ENCODE measurements at places on chromosomes 11 and 22.
A peak's percentile ranks its signal among the peaks of the same experiment; 100 is the strongest.

GRCh38 chr11:61688365-61689163 is 8.4 kb downstream of the DAGLA start:
- DNase-seq, result peak; percentile 78

DNA sequence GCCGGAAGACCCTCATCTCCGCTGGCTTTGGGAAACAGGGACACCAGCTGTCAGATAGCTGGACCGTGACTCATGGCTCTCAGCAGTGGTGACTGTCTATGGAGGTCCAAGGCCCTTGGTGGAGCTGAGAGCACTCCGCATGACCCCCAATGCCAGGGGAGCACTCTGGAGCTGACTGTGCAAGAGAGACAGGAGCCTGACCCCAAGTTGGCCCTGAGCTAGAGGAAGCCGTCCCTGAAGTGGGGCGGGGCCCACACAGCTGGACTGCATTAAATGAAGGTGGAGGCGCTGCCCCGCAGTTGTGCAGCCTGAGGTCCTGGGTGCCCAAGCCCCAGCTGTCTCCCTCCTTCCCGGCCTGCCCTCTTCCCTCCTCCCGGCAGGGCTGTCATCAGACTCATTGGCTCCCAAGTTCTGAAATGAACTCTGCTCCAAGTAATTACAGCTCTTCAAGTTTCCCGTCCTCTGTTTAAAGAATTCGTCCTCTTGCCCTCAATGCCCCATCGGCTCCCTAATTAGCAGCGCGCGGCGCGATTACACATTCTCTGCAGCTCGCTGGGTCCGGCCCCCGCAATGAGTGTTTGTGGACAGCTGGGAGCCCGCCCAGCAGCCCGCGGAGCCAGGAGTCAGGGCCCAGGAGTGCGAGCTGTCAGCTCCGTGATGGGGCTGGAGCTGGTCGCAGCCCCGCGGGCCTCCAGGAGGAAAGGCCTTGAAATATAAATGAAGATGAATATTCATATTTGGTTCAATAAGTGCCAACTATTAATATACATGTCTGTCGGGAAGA is 93.2 kb upstream of the LMO1 start:
- peak; percentile 75 for DNase-seq

- peak; percentile 16 for DNase-seq
These were observed 28.9 kb downstream of the THOC5 start for GRCh38 chr22:29524442-29525191.

GRCh38 chr22:36586271-36586670 is 57.3 kb upstream of the EIF3D start:
- DNase-seq, result no peak

- DNase-seq, result no peak
These were observed 41.1 kb downstream of the UBASH3B start for GRCh38 chr11:122696662-122697061.

DNA sequence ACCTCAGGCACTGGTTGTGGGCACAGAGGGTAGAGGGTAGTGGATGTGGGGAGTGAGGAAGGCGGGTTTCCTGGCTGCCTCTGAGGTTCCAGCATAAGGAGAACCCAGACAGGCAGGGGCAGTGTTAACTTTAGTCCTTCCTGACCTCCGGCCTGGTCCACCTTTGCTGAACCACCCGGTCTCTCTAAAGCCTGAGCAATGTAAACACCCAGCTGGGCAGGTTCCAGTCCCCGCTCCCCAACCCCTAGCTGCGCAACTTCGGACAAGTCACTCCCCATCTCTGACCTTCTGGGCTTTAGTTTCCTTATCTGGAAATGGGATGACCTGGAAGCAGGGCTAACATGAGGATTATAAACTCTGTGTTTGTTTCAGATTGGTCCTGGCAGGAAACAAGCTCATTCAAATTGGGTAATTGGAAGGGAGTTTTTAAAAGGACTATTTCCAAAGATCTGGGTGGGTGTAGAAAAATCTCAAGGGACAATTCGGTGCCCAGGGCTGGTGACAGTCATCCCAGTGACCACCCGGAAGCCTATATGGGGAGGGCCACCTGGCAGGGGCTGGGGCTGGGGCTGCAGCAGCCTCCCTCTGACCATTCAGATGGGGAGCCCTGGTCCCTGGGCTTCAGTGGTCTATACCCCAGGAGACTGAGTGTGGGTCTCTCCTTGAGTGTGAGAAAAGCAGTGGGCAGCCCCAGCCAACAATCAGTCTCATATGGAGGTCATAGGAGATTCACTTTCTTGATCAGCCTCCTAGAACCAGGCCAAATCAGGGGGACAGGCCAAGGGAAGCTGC is 108.3 kb upstream of the SYT13 start:
- no peak for DNase-seq

GRCh38 chr11:35663408-35663702 is 780 bp downstream of the TRIM44 start:
- DNase-seq, result no peak

GRCh38 chr11:10192036-10192435 is 102.0 kb downstream of the SBF2 start:
- DNase-seq, result peak; percentile 25

- DNase-seq, result peak; percentile 91
These were observed 21.8 kb upstream of the RRM1 start for GRCh38 chr11:4072668-4073285.

GRCh38 chr22:36865346-36865745 is 4.5 kb downstream of the NCF4 start:
- peak; percentile 21 for DNase-seq

GRCh38 chr11:3796801-3797328 is 489 bp downstream of the NUP98 start:
- no peak for DNase-seq

GRCh38 chr11:126060757-126061171 is 1.9 kb downstream of the CDON start:
- DNase-seq, result peak; percentile 86

GRCh38 chr22:30655532-30655931 is 12.1 kb downstream of the DUSP18 start:
- no peak for DNase-seq

- peak; percentile 49 for DNase-seq
These were observed 47.9 kb downstream of the CHRDL2 start for GRCh38 chr11:74683279-74683871.

- no peak for DNase-seq
These were observed 143.6 kb downstream of the ADAMTS15 start for GRCh38 chr11:130592056-130592455.

- DNase-seq, result peak; percentile 80
These were observed 838 bp downstream of the FKBP2 start for GRCh38 chr11:64241491-64242374.

GRCh38 chr22:37627545-37627944 is 11.9 kb upstream of the SH3BP1 start:
- DNase-seq, result peak; percentile 55

DNA sequence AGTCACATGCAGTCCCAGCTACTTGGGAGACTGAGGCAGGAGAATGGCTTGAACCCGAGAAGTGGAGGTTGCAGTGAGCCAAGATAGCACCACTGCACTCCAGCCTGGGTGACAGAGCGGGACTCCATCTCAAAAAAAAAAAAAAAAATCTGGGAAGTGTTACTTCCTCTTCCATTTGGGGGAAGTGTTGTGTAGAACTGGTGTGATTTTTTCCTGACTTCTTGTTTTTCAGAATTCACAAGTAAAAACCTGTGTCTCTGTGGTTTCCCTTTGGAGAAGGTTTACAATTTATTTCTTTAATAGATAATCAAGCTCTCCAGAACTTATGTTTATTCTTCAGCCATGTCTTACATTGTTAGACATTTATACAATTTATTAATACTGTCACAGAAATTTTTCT is 396.1 kb downstream of the BRD1 start:
- DNase-seq, result peak; percentile 12

DNA sequence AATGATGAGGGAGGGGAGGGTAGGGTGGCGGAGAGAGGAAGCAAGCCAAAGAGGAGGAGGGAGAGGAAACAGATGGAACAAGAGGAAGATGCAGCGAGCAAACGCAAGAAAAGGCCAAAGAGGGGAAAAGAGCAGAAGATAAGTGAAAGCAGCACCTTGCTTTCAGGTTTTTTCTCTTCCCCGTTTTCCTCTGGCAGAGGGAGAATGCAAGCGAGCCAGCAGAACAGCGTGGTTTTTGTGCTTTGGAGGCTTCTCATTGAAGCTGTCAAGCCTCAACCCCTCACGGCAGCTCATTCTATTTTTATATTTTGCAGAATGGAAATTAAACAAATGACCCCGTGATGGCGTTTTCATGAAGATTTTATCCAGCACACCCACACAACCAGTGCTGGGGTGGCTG is 67.1 kb upstream of the GRAMD1B start:
- DNase-seq, result no peak

DNA sequence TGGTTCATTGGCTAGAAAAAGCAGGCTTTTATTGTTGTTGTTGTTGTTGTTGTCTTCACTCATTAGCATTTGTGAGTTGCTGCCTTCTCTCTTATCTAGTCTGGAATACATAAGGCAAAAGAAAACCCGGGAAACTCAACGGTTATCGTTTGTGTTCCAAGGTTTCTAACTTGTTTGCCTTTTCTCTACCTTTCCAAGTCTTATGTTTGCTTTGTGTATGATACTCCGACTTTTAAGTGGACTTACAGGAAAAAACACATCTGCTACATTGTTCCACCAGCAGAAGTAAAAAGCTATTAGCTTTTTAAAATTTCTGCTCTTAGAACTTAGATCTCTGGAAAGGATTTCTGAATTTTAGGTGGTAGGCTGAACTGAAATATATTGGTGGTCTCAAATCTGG is 27.0 kb upstream of the HIKESHI start:
- no peak for DNase-seq

- no peak for DNase-seq
These were observed 3.4 kb downstream of the KMT2A start for GRCh38 chr11:118439646-118440045.

DNA sequence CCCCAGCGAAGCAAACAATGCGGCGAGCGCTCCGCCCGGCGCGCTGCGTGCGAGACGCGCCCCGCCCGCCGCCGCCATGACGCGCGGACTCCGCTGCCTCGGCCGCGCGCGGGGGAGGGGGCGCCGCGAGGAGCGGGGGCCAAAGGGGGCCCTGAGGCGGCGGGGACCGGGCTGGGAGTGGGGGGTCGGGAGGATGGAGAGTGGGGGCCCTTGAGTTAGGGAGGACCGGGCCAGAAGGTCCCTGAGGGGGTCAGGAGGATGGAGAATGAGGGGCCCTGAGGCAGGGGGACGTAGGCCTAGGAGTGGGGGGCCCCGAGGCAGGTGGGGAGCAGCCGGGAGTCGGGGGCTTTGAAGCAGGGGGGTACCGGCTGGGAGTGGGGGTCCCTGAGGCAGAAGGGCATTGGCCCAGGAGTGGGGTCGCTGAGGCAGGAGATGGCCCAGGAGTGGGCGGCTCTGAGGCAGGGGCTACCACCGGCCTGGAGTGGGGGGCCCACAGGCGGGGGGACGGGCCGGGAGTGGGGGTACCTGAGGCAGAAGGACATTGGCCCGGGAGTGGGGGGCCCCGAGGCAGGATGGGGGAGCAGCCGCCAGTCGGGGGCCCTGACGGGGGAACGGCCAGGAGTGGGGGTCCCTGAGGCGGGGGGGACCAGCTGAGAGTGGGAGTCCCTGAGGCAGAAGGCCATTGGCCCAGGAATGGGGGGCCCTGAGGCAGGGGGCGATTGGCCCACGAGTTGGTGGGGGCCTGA is at the start of gene BRD1:
BRD1 (minus strand) TSS at position 21 of the 746 bp plus-strand sequence. CDS start 3,556 bp downstream, outside the sequence.
- DNase-seq, result peak; percentile 86

- DNase-seq, result peak; percentile 51
These were observed 85.3 kb upstream of the SYT13 start for GRCh38 chr11:45371251-45372115.

DNA sequence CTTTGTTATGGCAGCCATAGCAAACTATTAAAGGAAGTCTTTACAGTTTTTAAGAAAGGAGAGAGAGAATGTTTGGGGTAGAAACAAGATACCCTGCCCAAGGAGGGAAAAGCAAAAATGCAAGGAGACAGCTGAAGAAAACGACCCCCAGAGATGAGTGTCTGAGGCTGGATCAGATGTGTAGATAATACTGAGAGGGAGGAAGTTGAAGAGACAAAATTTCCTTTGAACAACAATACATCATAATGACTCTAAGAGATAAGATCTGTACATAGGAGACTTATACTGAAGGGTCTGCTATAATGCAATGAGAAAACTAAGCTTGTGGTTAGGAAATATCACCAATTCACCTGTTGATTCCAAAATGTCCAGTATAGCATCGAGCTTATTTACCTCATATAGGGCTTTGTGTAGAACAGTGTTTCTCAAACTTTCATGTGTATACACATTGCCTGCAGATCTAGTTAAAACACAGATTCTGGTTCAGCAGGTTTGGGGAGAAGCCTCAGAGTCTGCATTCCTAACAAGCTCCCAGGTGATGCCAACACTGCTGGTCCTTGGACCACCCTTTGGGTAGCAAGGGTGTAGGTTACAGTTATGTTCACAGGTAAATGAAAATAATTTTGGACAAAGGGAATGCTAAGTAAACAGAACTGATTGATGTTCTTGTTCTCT is 5.8 kb upstream of the CEP295 start:
- DNase-seq, result no peak

- peak; percentile 84 for DNase-seq
These were observed 34.6 kb downstream of the ZNRF3 start for GRCh38 chr22:28917747-28918549.

GRCh38 chr11:115869131-115869530 is 364.9 kb upstream of the CADM1 start:
- no peak for DNase-seq

DNA sequence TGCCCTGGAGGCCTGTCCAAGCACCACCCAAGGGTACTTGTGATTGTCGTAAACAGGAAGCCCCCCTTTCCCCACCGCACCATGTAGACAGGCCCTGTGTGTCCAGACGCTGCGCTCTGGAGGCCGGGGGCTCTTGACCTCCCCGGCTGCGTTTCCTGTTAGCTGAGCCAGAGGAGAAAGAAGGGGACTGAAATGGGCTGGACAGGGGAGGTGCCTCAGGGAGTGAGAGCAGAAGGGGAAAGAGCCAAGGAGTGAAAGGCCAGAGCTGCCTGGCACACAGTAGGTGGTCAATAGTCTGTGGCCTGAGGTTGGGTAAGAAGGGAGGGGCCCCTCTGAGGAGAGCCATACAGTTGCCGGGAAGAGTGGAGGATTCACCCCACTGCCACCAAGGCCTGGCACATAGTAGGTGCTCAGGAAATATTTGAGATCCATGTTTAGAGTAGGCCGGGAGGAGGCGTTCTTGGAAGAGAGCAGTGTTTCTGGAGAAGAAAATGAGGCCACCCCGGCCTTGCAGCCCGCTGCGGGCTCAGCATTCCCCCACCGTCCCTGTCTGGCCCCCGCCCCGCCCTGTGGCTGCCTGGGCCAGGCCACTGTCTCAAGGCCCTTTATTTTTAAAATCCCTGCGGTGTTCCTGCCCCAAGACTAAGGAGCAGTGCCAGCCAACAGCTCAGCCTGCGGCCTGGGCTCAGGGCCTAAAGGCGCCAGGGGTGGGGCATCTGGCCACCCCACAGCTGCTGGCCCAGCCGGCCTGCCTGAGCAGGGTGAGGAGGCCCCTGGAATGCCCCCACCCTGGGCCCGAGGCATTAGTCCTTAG is 13.6 kb upstream of the CDC42EP1 start:
- peak; percentile 96 for DNase-seq

All from muscle of leg (tissue), 16 donors.